ENCODE measurements at places on chromosomes 1 and 21.
A peak's percentile ranks its signal among the peaks of the same experiment; 100 is the strongest.

DNA sequence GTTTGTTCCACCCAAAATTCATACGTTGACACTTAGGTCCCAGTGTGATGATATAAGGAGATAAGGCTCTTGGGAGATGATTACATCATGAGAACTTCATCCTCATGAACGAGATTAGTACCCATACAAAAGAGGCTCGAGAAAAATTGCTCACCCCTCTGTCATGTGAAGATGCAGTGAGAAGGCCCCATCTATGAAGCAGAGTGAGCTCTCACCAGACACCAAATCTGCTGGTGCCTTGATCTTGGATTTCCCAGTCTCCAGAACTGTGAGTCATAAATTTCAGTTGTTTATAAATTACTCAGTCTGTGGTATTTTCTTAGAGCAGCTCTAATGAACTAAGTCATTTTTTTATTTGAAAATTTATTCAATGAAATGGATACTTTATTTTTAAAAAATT is 42.6 kb upstream of the USP25 start:
- no peak for DNase-seq

GRCh38 chr1:8629241-8630091 is 188.0 kb downstream of the RERE start:
- no peak for DNase-seq

DNA sequence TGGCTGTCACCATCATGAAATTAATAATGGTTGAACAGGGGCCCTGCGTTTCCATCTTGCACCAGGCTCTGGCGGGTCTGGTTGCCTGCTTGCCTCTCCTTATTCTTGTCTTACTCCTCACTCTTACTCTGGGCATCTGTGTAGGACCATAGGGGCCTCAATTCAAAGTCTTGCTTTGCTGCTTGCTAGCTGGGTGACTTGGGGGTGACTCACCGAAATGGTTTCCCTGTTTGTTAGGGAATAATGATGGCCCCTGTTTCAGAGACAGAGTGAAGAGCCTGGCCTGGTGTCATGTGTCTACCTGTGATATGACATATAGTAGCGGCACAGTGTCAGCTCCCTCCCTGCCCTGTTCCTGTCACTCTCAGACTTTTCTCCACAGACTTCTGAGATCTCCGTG is 24.6 kb downstream of the KCNC4 start:
- no peak for DNase-seq

DNA sequence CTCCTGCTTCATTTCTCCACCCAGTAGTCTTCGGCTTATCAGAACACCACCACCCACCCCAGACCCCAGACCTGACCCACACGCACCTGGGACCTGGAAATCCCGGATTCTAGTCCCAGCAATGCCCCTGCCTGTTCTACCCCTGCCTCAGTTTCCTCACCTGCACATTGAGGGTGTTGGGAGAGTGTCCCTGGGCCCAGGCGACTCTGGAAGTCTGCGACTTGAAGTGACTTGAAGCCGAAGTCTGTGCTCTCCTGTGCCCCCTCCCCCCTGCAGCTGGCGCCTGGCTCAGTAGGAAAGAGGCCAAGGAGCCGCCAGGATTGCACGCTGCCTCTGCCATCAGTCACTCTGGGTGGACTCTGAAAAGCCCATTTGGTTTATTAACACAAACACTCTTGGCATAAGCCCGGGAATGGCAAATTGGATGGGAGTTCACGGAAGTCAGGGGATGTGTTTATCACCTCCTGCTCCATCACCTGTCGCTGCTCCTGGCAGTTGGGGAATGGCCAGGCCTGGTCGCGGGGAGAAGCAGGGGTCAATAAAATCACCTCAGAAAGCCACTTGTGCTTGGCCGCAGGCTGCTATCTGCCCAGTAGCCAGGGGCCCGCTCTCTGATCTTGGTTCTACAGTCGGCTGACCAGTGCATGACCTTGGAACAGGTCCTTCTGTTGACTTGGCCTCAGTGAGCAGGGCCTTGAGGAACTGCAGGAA is 132.7 kb downstream of the ACTL8 start:
- DNase-seq = no peak

GRCh38 chr21:15227919-15228318 is 163.1 kb upstream of the NRIP1 start:
- peak; percentile 23 for DNase-seq

DNA sequence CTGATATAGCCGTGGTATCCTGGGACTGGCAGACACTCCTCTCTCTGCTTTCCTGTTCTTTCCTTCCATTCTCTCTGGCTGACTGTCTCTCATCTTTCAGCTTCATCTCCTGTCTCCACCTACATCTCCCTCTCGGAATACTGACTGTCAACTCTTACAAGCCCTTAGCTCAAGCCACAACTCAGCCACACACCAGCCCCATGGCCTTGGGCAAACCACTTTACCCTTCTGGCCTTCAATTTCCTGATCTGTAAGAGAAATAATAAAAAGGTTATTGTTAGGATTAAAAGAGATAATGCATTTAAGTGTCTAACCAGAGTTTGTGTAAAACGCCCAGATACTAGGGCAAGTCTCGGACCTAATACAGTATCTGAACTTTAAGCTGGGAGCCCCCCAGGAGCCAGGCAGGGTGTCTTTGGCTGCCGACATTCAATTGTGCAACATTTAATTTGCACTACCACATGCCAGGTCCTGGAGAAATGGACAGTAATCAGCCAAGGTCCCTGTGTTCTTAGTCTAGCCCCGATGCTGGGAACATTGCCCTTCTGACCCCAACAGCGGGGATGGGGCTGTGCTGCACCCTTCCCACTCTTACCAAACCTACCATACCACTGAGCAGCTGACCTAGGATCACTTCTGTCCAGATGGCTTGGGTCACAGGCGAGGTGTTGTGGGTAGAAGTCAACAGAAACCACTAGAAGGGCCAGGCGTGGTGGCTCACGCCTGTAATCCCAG is 5.1 kb downstream of the ECHDC2 start:
- no peak for DNase-seq

GRCh38 chr1:185565302-185565701 is 168.9 kb upstream of the HMCN1 start:
- DNase-seq = peak; percentile 38

DNA sequence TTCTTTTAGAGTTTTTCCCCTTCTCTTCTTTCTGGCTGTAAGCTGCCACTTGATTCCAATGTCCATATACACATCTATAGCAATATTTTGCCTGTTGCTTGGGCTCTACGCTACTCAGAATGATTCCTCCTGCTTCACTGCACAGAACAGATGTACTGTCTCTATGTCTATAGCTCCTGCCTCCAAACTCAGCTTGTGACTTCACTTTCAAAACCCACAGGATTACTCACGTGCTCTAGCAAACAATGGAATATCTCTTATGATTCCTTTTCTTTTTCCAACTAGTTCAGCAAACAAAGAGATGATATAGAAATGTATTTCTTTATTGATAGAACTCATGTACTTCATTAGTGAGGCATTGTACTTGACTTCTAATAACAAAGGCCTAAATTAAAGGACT is 80.5 kb upstream of the SOX13 start:
- DNase-seq = no peak

DNA sequence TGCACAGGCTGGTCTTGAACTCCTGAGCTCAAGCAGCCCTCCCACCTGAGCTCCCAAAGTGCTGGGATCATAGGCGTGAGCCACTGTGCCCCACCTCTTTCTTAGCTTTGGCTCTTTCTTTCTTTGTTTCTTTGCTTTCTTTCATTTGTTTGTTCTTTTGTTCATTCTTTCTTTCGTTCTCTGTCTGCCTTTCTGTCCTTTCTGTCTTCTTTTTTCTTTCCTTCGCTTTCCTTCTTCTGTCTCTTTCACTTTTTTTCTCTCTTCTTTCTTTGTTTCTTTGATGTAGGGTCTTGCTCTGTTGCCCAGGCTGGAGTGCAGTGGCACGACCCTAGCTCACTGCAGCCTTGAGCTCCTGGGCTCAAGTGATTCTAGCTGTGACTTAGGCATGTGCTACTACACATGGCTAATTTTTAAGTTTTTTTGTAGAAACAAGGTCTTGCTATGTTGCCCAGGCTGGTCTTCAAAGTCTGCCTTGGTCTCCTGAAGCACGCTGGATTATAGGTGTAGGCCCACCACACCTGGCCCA is 18.9 kb downstream of the SOX13 start:
- DNase-seq = no peak

- DNase-seq = no peak
Observed at GRCh38 chr1:91727763-91728162, 158.2 kb downstream of the TGFBR3 start.

- no peak for DNase-seq
Observed at GRCh38 chr1:79617777-79618176, 611.2 kb upstream of the ADGRL4 start.

GRCh38 chr1:203069030-203069747 is 16.6 kb downstream of the MYOG start:
- no peak for DNase-seq
